IPS-NIHi11 (cell line): ENCODE measurements at places on chromosomes 16 and 17.
A peak's percentile ranks its signal among the peaks of the same experiment; 100 is the strongest.

DNA sequence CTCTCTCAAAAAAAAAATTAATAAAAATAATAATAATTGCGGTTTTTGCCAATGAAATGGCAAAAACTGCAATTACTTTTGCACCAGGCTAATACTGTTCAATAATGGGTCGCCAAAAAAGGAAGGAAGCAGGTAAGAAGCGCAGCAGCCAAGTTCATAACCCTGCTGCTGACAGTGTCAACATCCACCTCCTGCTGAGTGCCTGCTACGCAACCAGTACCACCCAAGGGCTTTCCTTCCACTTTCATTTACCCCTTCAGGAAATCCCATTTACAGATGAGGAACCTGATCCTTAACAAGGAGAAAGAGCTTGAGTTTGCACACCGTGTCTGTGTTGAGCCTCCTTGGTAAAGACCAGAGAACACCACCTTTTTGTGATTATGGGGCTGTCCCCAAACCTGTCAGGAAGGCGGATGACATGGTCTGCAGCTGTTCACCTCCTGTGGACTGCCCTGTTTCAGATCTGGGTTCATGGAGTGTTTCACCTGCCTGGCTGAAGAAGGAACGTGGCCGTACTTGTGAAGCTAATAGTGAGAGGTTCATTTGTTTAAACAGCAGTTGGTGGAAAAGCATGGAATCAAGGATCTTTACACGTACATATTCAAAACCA is 378.0 kb downstream of the SLC39A11 start:
- no peak for DNase-seq

DNA sequence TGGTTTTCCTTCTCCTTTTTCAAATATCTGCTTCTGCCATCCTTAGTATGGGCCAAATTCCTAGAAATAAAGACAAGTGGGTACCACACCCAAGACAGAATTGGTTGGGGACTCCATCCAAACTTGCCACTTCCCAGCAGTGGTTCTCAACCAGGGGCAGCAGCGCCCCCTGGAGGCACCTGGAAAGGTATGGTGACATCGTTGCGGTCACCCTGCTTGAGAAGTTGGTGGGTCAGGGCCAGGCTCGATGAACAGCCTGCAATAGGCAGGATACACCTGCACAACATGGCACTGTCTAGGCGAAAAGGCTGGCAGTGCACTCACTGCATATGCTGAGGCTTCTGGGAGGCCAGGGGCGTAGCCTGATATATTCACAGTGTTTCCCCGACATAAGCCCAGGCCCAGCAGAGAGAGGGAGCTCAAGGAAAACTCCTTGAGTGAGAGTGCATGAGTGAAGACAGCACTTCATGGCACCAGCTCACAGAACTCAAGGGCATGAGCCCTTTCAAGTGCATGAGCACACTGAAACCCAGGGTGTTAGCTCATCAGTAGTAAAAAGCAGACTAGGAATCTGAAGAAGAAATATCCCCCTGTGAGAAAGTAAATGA is 57.7 kb downstream of the CMC2 start:
- DNase-seq = peak; percentile 75

GRCh38 chr17:33521784-33522183 is 228.7 kb upstream of the ASIC2 start:
- DNase-seq = peak; percentile 87

DNA sequence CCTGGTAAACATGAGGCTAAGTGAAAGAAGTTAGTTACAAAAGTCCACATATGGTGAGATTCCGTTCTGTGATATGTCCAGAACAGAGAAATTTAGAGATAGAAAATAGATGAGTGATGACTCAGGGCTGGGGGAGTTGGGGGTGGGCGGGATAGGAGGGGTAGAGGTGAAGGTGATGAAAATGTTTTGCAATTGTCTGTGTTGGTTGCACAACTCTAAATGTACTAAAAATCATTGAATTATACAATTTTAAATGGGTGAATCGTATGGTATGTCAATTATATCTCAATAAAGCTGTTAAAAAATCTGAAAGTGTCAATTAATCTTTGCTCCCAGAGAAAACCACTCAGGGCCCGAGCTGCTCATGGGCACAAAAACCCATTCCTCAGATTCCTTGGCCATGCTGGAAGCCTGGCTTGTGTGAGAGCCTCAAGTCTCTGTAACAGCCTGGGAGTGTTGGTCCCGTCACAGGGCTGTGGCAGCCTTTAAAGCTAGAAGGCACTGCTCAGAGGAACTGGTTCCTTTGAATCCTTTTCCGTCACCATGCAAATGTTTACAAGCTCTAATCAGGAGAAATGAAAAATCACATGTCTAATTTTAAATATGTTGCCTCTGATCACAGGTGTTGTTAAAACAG is 225.3 kb downstream of the WWOX start:
- DNase-seq = peak; percentile 23

GRCh38 chr17:21090902-21091618 is 35.7 kb upstream of the DHRS7B start:
- DNase-seq = peak; percentile 26

DNA sequence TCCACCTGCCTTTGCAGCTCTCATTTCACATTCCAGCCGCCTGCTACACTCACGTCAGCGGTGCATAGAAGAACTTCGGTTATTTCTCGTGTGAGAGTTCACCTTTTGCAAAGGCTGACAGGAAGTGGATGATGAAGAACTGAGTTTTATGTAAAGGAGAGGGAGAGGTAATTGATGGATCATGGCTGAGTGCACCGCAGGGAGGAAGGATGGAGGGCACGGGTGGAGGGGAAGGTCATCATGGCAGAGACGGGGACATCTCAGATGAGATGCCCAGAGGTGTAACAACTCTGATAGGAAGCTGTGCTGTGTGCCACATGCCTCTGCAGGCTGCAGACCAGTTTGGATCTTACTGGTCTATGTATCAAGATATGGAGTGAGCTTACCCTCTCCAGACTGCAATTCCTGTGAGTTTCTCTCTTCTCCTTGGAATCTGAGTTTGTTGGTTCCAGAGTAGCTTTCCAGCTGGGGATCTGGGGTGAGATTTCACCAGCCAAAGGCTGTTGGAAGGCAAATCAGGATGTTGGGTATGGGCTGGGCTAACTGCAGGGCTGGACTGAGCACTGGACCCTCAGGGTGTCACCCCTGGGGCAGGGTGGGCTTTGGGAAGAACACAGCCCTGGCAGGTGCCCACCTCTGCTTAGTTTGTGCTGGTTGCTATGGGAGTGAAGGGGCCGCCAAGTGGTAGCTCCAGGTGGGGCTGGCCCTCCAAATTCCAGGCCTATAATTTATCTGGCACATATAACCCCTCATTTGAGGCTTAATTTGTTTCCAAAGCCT is 777.0 kb downstream of the KCNJ18 start:
- no peak for DNase-seq

DNA sequence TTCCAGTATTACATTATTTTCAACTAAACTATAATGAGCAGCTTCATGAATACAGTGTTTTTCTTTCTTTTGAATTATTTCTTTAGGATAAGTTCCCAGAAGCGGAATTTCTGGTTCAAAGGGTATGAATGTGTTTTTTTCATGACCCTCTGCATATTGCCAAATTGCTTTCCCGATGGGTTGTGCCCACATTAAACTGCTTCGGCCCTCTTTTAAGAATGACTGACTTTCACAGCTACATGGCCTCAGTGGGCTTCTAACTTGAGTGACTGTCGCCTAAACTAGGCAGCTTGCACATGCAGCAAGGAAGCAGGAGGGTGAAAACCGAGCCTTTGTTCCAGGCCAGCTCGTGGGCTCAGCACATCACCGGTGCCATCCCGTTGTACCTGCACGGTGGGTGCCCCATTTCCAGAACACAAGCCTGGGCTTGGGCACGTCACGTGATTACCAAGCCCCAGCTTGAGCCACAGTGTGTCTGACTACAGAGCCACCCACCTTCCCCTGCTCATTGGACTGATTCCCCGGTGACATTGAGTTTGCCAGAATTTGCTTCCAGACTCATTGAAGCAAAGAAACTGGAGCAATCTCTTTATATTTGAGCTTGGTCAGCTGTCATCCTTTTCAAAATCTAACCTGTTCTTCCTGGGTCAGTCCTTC is 112.8 kb downstream of the CLEC16A start:
- no peak for DNase-seq

DNA sequence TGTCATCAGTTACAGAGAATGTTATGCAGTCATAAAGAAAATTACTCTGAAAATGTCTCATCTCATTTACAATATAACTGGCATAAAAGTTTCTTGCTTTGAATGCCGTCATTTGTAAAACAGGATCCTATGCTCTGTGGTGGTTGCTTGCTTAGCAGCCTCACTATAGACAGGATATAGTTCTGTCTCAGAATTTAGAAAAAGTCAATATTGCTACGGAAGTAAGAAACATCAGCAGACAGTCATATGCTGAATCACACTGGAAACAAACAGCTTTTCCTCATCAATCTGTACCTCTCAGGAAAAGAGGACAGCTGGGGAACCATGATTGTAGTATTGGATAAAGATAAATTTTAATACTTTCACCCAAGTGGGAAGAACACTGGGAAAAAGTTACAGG is 105.5 kb downstream of the MYO1D start:
- no peak for DNase-seq

DNA sequence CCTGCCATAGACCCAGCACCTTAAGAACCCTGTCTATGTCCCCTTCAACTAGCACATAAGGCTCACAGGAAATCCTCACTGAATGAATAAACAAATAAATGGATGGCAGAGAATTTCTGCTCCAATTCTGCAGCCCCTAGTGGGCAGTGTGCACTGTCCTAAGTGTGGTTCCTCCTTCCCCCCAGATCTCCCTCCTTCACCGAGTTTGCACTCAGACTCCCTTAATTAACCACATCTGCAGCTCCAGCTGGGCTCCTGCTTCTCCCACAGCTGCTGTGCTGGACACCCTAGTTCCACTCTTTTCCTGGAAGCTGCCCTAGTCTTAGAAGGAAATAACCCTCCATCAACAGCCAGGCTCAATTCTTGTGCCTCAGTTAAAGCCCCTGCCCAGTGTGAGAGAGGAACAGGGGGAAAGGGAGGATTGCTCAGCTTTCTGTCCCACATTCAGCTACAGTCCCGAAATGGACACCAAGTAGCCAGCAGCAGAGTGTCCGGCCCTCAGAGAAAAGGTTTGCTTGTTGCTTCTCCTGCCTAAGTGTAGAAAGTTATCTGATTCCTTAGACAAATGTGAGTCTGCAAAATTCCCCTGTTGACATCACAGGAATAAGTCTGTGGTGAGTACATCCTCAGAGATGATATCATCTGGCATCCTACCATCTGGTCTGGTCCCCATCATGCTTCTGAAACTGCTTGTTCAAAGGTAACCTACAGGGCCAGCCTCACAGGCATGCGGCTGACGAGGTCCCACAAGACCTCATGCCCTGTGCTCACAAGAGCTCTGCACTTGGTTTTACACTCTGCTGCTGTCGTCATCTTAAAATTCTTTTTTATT is 12.3 kb downstream of the LRRC3C start:
- DNase-seq = no peak

DNA sequence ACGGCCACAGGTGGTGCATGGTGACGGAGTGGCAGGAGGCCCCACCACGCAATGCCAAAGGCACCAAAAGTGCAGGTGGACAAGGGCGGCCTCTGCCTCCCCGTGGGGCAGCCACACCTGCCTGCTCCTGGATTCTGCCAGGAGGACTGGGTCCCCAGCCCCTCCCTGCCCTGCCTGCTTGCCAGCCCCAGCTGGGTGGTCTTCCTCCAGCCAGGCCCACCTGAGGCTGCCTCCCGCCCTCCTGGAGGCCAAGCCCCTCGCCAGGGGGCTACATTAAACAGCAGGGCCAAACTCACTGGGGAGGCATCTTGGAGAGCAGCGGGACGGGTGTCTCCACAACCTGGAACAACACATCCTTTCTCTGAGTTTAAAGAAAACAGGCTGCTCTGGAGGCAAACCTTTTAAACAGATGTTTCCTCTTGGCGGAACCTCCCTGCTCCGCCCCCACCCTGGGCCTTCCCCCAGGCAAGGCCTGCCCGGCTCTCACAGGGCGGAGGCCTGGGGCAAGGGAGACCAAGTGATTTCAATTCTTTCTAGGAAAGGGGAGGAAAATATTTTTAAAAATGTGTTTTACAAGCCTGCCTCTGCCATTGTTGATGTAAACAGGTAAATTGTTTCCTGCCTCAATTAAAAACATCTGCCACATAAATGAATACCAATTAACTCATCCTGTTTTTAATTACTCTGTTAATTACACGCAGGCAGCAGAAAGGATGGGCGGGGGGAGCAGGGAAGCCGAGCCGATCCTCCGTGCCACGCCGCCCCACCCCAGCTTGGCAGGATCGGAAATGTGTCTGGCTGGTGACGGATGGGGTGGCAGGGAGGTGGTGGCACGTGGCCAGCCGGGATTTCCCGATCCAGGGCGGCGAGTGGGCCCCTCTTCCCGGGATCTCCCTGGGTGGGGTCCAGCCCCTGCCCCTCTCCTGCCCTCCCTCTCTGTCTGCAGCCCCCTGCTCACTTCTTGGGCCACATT is 54.4 kb upstream of the PABPN1L start:
- no peak for DNase-seq
